ENCODE measurements at places on chromosomes 12 and 14. TPM values are rescaled to one million over a fixed set of nuclear protein-coding genes. Genes with fewer than 3 reads are reported as not detected.

The SCN8A gene
- 7.1 TPM for total RNA-seq

The KRT86 gene
- not detected for total RNA-seq

The ADAMTS20 gene
- not detected for total RNA-seq

The TWF1 gene
- 90.3 TPM for total RNA-seq

The BDKRB2 gene
- total RNA-seq: 4.1 TPM

The CDKN3 gene
- total RNA-seq: 6.0 TPM

The ING4 gene
- 49.7 TPM for total RNA-seq

The CCDC38 gene
- not detected for total RNA-seq

The CD9 gene
- 555 TPM for total RNA-seq

The FAM181A gene
- total RNA-seq: not detected

The GARIN6 gene
- total RNA-seq: not detected

The OR4E2 gene
- not detected for total RNA-seq

The DIO2 gene
- total RNA-seq: not detected

The AKAP6 gene
- 0.29 TPM for total RNA-seq

The PTCSC3 gene
- total RNA-seq: not detected

The TAOK3 gene
- total RNA-seq: 14.4 TPM
